ENCODE measurements at places on chromosomes 5 and 9.

GRCh38 chr5:128020012-128020411 is 63.6 kb upstream of the SLC12A2 start:
- no peak for DNase-seq

DNA sequence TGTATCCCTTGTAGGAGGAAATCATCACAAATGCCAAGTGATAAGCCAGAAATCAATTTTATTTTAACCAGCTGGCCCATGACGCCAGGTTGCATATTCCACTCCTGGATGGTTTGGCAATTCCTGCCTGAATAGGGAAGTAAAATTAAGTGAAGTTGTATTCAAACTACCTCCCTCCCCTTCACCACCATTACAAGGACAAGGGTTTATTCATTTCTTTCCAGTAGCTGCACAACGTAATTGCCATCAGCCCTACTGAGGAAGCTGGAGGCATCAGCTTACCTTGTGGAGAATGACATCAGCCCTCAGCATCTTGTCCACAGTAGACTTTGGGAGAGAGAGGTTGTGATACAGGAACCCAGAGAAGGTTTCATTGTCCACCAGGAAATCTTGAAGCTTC is 66.6 kb downstream of the ABCA1 start:
- no peak for DNase-seq

DNA sequence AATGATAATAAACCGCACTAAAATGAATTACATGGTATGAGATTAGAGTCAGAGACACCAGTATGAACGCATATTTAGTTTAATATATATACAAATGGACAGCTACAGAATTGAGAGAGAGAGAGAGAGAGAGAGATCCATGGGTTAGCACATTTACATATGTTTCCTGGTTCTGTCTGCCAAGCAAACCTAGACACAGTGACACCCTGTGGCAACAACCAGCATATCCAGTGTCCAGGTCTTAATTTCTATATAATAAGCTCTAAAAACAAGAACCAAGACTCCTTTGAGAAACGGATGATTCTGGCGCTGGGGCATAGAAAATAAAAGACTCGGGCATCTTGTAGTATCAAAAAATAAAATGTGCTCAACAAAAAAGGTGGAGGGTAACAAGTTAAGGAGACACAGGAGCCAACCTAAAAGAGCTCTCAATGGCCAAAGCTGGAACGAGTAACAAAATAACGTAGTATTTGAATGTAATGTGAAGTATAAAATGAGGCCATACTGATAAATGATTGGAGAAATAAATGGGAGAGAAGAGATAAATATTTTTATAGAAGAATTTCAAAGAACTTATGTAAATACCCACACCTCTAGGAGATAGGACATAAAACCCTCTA is 84.5 kb downstream of the RFX3 start:
- no peak for DNase-seq

- no peak for DNase-seq
Observed at GRCh38 chr5:143559586-143560109, 156.2 kb upstream of the NR3C1 start.

DNA sequence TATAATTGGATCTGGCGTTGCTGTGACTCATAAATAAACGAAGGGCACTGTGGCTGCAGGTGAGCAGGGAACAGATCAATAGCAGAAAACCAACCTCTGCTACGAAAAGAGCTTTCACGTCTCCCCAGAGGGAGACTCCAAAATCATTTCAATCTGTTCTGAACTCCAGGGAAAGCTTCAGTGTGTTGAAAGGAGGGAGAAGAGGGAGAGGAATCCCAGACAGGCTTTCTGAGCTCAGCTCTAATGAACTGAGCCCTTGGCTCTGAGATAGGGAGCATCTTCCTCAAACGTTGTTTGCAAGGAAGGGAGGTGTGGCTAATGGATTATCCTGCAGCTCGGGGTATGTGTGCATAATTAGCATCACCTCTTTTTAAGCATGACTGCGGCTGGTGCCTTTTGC is 288.0 kb upstream of the IRX4 start:
- no peak for DNase-seq

GRCh38 chr5:607541-608428 is 4.4 kb upstream of the CEP72 start:
- no peak for DNase-seq

DNA sequence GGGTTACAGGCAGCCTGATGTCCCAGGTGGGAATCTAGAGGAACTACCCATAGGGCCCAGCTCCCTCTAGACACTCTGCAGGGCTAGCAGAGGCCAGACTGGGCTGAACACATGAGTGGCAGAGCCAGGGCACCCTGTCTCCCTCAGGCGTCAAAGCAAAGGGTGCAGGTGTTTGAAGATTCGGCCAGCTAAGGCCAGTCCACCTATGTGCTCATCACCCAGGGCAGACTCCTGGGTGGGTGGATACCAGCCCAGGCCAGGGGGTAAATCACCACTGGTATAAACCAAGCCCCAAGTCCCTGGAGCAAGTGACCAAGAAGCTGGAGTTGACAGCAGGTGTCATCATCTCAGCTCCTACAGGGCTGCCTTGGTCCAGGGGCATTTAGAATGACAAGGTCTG is 3.4 kb downstream of the CCDC180 start:
- no peak for DNase-seq

DNA sequence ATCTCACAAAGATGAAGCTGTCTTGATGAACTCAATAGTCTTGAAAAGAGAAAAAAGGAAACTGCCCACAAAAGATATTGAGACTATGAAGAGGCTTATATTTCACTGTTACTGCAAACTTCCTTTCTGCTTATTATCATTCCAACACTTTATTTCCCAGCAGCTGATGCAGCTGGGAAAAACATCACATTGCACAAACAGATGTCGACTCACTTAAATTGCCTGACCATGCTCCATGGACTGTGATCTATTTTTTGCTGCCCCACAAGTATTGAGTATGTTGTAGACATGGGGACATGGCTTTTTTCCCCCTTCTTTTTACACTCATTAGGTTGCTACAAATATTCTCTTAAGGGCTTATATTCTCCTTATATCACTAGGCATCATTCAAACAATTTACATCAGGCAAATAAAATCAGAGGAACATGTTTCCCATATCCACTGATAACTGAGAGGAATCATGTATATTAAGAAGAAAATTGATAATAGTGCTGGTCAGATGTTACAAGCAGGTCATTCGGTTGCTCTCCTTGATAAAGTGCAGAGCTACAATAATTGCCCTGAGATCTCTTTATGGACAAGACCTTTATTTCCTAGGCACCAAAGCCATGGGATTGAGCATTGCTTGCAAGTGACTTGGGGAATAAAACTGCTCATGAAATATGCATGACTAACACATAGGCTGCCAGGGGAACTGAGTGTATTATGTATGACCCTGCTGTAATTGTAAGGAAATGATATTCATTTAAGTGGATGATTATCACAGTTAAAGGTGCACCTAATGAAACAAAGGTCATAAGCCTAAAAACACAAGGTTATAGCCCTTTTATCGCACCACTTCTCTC is 509.9 kb downstream of the ZNF608 start:
- no peak for DNase-seq

GRCh38 chr5:174736331-174736721 is 11.9 kb downstream of the MSX2 start:
- no peak for DNase-seq

DNA sequence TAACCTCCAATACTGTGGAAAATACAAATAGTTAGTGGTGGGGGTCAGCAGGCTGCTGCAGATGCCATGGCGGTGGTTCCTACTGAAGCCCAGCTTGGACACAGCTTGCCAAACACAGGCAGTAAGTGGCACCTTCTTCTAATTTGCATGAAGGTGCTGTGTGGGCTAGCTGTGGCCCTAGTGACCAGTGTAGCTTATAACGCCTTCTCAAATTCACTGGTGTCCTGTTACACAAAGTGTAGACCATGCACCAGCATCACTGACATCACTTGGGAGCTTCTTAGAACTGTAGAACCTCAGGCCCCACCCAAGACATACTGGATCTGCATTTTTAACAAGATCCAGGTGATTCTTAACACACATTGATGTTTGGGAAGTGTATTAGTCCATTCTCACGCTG is 58.8 kb upstream of the TGFBR1 start:
- no peak for DNase-seq

DNA sequence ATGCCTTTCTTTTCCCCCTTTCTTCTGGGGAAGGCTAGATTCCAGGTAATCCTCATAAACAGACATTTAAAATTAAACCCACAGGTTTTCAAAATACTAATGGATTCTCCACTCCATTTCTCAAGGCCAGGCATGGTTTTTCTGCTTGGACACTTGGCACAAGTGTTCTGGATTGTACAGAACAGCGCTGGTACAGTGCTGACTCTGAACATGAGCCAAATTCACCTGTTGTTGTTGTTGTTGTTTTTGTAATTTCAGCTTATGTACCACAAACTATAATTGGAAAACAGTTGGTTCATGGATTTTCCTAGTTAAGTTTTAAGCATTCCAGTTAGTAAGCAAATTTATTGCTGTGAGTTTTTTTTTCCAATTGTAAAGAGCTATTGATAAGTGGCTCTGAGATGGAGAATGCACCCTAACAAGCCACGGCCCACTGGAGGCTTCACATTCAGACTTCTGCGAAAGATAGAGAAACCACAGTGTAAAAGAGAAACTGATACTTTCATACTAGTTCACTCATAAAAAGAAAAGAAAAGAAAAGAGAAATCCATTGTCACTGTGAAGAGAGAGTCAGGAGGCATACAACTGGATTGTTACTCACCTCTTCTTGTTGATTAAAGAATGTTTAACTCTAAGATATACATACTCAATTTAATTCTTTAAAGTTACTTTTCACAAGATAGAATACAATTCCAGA is 16.2 kb upstream of the ITGA1 start:
- DNase-seq: no peak

DNA sequence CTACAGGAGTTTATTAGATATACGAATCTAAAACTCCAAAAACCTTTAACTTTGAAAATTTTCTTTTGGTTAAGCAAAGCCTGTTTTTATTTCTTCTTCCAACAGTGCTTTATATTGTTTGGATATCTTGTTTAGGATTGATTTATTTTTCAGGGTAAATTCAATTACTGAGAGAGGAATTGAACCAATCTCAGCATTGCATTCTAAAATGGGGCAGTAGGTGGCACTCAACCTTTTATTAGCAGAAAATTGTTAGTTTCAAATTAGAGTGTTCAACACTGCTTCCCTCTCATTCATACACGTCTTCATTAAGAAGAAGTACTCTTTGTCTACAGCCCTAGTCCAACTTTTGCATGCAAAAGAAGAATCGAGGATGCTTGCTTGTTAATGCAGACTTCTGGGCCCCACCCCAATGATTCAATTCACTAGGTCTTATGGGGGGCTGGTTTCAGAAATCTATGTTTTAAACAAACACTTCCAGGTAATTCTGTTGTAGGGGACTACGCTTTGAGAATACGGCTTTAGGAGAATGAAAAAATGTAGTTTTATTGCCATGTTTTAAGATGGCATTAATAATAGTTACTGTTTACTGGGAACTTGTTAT is 26.6 kb downstream of the MRPL22 start:
- DNase-seq: no peak

GRCh38 chr5:146878476-146879172 is at the start of gene PPP2R2B:
Gene PPP2R2B, minus strand, starts transcription at chr5:146878757.
- DNase-seq: no peak

- DNase-seq: no peak
Observed at GRCh38 chr9:9730174-9730573, 882.6 kb downstream of the PTPRD start.

DNA sequence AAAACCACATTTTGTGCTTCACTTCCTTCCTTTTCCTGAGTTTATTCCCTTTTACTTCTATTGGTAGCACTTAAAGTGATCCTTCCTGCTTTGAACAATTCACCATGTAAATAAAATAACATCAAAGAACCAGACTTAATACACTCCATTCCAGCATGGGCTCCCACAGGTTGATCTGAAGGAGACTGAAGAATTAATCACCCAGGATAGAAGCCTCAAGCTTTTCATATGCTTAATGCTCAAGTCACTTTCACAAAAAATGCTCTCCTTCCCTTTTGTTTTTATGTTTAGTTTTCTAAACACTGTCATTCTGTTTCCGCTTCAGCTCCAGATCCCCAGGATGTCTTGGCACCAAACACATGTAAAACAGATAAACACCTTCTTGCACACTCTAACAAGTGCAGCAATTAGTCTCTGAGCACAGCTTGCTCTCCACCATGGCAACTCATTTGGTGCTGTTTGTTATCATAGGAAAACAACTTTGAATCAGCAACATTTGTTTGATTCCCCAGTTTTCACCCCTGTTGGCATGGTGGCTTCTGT is 37.0 kb downstream of the DMRTA1 start:
- DNase-seq: no peak

DNA sequence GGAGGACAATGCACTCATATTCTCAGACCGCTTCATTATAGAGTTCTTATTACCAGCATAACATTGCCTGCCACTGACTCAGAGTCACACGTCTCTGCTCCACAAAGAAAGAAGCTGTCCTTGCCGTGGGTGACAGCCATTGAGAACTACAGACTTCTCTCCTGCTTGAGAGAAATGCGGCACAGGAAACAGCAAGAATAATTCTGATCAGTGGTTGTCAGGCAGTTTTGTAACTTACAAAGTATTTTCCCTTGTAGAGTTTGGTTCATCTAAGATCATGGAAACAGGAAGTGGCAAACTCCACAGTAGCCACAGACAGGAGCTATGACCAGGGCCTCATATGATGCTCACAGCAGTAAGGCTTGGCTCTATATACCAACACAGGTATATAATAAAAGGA is 47.0 kb downstream of the KCNV2 start:
- no peak for DNase-seq

GRCh38 chr5:41875121-41875520 is 4.9 kb upstream of the OXCT1 start:
- no peak for DNase-seq

GRCh38 chr5:142283304-142283703 is 41.5 kb downstream of the SPRY4 start:
- DNase-seq: no peak

- DNase-seq: no peak
Observed at GRCh38 chr9:72872718-72873117, 80.1 kb downstream of the ALDH1A1 start.

DNA sequence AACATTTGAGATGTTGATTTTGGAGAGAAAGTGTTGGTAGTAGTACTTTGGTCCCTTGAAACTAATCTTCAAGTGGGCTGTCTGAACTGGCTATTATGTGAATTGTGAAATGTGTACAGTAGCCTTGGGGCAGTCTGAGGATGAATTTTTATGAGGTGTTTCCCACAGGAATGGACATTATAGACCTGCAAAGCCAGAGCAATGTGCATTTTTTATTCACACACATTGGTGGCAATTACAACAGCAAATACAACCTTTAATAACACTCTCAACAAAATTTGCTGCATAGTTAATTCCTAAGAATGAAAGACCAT is 147.0 kb downstream of the PAM start:
- DNase-seq: no peak

DNA sequence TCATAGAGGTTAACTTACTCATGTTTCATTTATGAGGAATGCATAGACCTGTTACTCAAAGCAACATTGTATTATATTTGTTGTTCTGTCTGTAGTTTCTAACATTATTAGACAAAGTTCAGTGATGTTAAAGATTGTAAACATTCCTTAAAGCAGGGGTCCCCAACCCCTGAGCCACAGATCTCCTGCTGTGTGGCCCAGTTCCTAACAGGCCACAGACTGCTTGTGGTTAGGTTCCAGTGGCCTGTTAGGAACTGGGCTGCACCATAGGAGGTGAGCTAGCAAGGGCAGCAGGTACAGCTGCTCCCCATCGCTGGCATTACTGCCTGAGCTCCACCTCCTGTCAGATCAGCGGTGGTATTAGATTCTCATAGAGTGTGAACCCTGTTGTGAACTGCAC is 181.1 kb downstream of the KDM4C start:
- DNase-seq: no peak

- DNase-seq: no peak
Observed at GRCh38 chr9:4079906-4080305, 220.0 kb downstream of the GLIS3 start.

- no peak for DNase-seq
Observed at GRCh38 chr9:112711050-112711689, 6.7 kb downstream of the INIP start.

Measured in stimulated activated CD4-positive, alpha-beta T cell treated with anti-CD3 and anti-CD28 coated beads, TNF-alpha, amount 100 ng/mL, for 1 hour (primary cell).